ENCODE measurements at places on chromosomes 11 and 22.

- no peak for DNase-seq
These were observed 5.4 kb downstream of the DAGLA start for GRCh38 chr11:61685617-61685967.

GRCh38 chr11:74139151-74139918, 31.5 kb downstream of the C2CD3 start:
- no peak for DNase-seq

- DNase-seq: no peak
These were observed 483 bp upstream of the ABTB2 start for GRCh38 chr11:34358258-34358727.

DNA sequence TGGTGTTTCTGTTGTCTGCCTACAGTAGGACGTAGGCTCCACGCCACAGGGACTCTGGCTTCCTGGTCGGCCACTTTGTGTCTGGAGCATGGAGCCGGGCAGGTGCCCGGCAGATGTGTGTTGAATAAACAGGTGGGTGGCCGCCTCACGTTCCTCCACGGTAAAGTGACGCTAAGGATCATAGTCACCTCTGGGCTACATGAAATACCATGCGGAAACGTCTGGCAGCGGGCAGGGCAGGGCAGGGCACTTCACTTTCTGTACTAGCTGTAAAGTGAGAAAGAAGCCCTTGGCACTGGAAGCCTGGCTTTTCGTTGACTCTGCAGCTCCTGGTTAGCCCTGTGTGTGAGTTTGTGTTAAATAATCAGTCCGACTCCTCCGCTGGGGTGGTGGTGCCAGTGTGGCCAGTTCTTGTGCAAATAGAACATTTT, 52.4 kb downstream of the MCM5 start:
- DNase-seq: no peak

GRCh38 chr11:17828311-17828751, 93.8 kb downstream of the KCNC1 start:
- DNase-seq: no peak

Measured in esophagus squamous epithelium (tissue), 5 donors.